ENCODE measurements at places on chromosomes 6 and 20.

DNA sequence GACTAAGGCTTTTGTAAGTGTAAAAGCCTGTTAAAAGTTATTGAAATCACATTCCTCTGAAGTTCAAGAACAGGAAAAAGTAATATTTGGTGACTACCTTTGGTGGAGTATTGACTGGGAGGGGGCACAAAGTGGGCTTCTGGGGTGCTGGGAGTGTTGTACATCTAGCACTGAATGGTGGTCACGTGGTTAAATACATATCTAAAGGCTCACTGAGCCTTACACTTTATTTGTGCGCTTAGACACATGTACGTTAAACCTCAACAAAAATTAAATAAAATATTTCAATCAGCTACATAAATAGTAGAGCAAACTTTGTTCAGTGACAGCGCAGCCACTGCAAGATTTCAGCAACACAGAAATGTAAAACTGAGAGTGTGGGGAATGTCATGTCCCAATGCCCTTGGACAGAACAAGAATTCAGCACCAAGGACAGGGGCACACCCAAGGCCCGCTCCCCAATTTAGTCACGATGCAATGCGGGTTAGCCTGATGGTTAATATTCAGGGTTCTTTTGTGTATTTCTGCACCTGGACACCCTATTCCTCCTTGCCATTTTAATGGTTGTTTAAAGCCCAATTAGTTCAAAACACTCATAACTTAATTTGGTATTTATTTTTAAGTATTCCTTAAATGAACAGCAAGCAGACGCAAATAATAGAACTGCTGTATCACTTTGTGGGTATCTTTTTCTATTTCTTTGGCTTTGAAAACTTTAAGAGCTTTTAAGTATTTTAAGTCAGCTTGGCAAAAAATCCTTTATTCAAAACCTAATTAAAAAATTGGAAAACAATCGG is 37.4 kb downstream of the ANGPT4 start:
- DNase-seq, result no peak

- no peak for DNase-seq
Observed at GRCh38 chr6:41656002-41656691, 17.9 kb downstream of the MDFI start.

DNA sequence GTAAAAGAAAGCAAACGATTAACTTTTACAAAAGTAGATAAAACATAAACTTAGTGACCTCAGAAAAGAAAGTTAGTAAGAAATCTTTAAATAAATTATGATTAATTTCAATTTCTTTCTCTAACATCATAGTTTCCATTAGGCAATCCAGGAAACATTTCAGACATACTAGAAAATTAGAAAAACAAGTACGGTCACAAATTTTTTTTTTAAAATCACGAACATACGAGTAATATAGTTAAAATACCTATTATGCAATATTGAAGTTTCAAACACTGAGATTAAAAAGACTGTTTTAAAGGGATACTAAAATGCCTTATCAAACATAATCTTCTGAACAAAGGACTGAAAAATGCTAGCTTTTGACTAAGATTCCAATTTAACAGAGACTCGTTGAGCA is 26.2 kb downstream of the NOL7 start:
- no peak for DNase-seq

GRCh38 chr6:138012682-138013081 is 94.5 kb downstream of the PERP start:
- DNase-seq, result no peak

DNA sequence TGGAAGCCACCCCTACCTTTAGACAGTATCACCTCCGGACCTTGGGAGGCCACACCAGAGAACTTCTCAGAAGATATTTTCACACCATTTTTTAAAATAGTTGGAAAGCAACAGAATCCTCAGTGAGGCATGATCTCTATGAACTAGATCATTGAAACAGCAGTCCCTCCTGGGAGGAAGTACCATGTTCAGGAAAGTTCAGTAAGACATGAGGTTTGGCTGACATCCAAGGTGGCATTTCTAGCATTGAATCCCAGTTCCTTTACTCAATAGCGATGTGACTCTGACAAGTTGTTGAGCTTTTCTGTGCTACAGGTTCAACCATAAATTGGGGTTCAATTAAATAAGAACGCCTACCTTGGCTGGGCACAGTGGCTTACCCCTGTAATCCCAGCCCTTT is 169.0 kb downstream of the TBC1D7 start:
- no peak for DNase-seq

DNA sequence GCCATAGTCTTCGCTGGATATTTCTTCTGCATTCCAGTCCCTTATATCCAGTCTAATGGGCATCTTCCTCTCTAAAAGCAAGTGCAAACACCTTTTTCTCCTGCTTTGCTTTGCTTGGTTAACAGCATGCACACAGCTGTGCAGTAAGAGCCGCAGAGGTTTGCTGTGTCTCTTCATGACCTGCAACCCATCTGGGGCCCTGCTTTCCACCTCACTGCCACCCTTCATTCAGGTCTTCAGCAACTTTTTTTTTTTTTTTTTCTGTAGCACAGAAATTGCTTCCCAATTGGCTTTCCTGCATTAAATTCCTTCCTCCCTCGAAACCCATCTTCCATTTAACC is 14.4 kb downstream of the NEDD9 start:
- no peak for DNase-seq
